NCI-H1105 (cell line): ENCODE measurements at places on chromosomes 4 and X.
A peak's percentile ranks its signal among the peaks of the same experiment; 100 is the strongest.

DNA sequence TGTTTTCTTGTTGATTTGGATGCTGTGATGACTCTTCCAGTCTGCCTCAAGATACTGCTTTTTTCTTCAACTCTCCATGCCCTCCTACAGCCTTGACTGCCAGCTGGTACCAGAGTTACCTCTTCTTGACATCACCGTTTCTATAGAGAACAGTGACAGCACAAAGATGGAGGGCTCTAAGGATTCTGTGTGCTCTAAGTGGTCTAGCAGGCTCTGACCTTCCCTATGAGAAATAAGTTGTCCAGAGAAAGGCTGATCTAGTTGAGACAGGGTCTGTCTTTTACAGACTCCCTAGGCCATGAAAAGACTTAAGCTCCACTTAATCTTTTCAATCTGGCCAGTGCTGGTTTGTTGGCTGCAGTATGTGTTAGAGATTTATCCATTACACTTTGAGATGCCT is at the start of gene AKAP4:
Gene AKAP4, minus strand, starts transcription at position 101 of the 400 bp plus-strand sequence. CDS start 118 bp downstream, outside the sequence.
- no peak for DNase-seq

- no peak for DNase-seq
Measured at GRCh38 chrX:133590703-133591505, 175.6 kb upstream of the GPC4 start.

DNA sequence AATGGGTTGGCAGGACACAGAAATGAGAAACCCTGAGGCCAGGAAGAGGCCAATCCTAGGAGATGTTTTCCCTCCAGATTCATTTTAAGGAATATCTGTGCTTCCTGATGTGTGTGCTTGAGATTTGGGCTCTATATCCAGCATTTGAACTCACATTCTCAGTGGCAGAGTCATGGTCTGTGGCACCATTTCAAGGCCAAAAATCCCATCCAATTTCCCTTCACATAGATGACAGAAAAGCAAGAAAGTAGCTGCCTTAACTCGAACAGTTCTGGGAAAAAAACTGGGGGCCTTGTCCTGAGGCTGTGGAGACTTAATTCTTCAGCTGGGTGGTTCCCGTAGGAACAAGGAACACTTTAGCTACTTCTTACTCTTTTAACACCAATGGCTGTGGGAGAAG is 27.4 kb downstream of the TAF7L start:
- no peak for DNase-seq

DNA sequence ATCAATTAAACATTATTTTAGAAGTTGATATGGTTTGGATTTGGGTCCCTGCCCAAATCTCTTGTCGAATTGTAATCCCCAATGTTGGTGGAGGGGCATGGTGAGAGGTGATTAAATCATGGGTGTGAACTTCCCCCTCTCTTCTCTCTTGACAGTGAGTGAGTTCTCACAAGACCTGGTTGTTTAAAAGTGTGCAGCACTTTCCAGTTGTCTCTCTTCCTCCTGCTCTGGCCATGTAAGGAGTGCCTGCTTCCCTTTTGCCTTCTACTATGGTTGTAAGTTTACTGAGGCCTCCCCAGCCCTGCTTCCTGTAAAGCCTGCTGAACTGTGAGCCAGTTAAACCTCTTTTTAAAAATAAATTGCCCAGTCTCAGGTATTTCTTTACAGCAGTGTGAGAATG is 141.4 kb downstream of the GALNTL6 start:
- no peak for DNase-seq

GRCh38 chr4:14176613-14177012 is 549.1 kb upstream of the BOD1L1 start:
- DNase-seq = no peak

- DNase-seq = no peak
Measured at GRCh38 chrX:150773634-150774033, 80.4 kb downstream of the MTMR1 start.

DNA sequence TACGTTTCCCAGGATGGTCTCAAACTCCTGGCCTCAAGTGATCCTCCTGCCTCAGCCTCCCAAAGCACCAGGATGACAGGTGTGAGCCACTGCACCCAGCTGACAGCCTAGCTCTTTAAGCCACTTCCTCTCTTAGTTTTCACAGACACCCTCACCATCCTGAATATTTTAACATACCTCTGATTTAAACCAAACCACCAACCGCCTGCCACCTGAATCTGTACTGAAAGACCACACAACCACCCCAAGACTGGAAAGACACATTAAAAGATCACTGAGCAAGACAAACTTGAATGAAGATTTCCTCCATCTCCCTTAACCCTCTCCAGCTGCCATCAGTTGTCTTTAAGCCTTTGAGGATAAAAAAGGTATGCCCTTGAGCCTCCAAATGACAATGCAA is 110.6 kb downstream of the SH3KBP1 start:
- no peak for DNase-seq

DNA sequence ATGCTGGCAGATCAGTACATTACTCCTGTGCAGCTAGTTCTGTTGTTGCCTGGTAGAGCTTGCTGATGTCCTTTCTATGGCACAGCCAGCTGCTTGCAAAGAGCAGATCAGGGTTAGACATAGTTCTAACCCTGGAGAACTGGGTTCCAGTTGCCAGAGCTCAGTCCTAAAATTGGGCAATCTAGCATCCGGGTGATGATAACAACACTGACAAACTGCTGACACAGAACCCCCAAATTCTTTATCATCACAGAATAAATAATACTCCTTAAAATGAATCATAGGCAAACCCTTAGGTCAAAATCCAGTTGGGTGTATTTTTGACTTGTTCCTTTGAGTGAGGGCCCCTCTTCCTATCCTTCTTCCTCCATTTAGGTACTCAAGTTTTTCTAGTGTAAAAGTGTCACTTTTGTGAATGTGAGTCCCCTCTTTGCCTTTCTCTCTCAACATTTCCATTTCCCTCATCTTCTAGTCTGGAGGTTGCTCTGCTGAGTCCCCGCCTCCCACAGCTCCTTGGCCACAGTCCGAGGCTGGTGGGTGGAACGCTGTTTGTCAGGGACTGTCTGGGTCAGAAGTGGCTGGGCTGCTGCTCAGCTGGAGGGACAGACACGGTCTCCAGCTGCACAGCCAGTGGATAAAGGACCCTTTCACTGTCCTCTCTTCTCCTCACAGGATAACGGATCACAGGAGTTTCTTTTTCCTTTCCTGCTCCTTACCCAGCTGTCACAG is 93.6 kb upstream of the RASGEF1B start:
- DNase-seq = no peak

- DNase-seq = no peak
Measured at GRCh38 chrX:153685751-153686696, 1.7 kb upstream of the SLC6A8 start.

GRCh38 chr4:75678473-75678872 is 5.3 kb upstream of the G3BP2 start:
- DNase-seq = no peak

GRCh38 chrX:73683236-73683859 is 120.4 kb downstream of the CHIC1 start:
- no peak for DNase-seq

DNA sequence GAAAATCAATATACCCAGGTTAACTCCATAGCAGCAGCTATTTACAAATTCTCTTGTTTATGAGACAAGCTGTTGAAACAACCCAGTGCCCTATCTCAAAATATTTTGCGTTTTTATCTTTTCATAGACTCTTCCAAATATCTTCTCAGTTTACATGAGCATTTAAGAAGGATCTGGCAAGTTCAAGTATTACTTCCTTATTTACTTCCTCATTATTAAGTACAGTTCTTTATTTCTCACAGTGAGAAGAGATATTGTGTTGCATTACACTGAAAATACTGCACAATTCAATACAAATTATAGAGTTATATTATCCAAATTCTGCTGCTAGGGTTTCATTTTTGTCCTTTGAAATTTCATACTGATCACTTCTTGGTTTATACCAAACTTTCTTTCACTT is 43.6 kb upstream of the UCP1 start:
- no peak for DNase-seq

- peak; percentile 80 for DNase-seq
Measured at GRCh38 chr4:136909626-136910025, 622.7 kb downstream of the PCDH18 start.

DNA sequence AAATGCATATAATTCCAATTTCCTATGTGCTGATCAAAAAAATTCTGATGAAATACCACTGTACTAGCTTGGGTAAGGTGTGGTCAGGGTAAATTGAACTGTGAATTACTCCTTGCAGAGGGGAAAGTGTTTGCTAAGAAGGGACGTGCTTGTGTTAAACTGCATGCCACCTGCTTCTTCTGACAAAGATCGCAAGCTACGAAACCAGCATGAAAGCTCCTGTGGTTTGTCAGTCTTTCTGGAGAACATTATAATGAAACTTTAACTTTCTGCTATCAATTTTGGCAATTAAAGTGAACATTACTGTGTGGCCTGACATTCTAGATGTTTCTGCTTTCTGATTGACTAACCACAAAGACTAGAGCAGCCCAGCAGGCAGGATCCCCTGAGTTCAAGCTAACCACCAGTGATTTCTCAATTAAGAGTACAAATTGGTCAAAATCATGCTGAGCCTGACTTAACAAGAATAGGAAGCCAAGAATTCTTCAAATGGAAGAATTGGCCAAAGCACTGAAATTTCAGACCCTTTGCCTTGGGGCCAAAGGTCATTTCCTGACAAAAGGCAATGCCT is 239.0 kb downstream of the SLITRK2 start:
- no peak for DNase-seq

DNA sequence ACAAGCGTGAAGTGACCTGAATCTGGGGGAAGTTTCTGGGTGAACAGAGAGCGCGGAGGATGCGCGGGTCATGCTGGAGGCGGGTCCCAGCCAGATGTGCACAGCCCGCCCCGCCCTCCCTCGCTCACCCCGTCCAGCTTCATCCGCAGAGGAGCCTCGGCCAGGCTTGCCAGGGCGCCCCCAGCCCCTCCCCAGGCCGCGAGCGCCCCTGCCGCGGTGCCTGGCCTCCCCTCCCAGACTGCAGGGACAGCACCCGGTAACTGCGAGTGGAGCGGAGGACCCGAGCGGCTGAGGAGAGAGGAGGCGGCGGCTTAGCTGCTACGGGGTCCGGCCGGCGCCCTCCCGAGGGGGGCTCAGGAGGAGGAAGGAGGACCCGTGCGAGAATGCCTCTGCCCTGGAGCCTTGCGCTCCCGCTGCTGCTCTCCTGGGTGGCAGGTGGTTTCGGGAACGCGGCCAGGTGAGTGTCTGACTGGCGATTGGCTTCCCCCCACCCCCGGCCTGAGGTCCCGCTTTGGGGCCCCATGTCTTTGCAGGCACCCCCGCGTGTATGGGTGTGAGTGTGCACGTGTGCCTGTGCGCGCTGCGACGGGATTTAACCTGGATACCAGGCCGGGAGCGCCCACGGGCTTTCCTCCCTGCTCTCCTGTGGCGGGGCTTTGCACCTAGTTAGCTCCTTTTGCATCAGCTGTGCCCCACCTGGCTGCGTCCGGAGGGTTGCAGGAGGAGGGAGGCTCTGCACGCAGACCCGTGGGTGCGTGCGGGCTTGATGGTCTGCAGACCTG is at the start of gene EGFL6:
Gene EGFL6, plus strand, starts transcription at position 123 of the 782 bp plus-strand sequence. Its CDS starts 261 bp downstream, at position 384.
- no peak for DNase-seq

GRCh38 chrX:46918434-46918833 is 6.2 kb downstream of the JADE3 start:
- no peak for DNase-seq

- DNase-seq = no peak
Measured at GRCh38 chrX:35625714-35626113, 172.4 kb upstream of the MAGEB16 start.

GRCh38 chr4:164977243-164978164 is at the start of gene TRIM61:
TSS of gene TRIM61 (minus strand) at chr4:164977657. CDS start at chr4:164970002, 7,655 bp downstream.
- DNase-seq = no peak

- DNase-seq = no peak
Measured at GRCh38 chr4:85744950-85745349, 270.0 kb downstream of the ARHGAP24 start.

- DNase-seq = no peak
Measured at GRCh38 chr4:118281611-118282442, 71.0 kb downstream of the PRSS12 start.

DNA sequence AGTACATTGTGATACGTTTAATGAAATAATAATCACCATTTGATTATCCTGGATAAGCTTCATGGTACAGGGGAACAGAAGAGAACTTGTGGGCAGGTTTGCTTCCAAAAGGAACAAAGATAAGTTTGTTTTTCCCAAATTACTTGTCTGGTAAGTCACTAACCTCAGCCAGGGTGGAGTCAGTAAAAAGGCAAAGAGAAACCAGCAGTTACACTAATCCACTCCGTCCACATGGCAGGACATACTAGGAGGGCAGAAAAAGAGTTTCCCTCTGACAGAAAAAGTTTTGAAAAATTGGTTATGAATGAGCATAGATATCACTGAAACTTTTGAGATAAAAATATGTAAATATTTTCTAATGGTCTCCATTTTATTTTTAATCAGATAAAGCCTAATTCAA is 285.9 kb downstream of the IL15 start:
- no peak for DNase-seq

- no peak for DNase-seq
Measured at GRCh38 chr4:68316193-68316969, 33.5 kb downstream of the YTHDC1 start.

DNA sequence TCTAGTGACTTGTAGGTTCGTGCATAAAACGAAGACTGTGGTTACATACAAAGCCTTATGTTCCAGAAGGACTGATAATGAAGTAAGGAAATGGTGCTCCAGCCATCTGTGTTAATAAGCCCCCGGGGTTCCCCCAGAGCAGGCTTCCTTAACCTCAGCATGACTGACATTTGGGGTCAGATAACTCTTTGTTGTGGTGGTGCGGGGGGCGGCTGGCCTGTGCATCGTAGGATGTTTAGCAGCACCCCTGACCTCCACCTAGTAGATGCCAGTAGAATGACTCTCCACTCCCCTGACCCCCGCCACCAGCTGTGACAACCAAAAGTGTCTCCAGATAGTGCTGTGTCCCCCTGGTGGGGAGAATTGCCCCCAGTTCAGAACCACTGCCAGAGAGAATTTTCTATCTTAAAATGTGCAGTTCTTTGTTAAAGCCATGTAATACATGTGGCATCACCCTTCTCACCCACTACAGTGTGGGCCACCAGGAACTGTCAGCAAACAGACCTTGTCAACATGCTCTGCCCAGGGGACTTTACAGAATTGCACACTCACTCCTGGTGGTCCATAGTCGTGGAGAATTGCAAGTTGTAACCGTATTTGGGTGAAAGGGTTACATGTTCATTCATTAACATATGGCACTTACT is 7.5 kb downstream of the SH3KBP1 start:
- no peak for DNase-seq

DNA sequence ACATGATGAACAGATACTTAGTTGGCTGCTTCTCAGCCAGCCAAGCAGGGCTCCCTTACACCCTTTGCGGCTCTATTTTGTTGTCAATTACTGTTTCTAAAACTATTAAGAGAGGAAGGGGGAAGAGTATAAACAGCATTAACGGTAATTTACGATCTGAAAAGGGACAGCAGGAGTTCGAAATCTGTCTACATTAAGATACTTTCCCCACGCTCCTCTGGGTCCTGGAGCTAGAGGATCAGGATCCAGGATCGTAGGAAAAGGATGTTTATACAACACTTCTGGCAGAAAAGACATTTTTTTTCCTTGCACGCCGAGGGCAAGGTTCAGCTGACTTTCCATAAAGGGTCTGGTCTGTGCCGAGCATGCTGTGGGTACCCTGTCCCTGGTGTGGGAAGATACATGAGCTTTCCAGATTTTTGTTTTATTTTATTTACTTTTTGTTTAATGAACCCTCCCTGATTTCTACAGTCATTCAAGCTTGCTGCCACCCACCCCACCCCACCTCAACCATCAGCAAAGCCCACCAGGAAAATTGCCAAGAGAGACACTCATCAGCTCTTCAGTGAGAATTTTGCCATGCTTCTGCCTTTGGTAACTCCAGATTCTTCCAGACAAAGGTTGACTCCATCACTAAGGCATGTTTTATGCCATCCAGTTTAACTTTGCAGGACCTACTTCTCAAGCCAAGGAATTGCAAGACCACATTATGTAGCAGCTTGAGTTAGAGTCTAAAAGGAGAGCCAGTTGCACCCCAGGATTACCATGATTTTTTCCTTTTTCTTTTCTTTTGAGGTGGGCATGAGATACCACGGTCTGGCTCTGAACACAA is 188.1 kb downstream of the QDPR start:
- no peak for DNase-seq
